ENCODE measurements at places on chromosomes 1 and 21. TPM values are rescaled to one million over a fixed set of nuclear protein-coding genes. Genes with fewer than 3 reads are reported as not detected.

DNA sequence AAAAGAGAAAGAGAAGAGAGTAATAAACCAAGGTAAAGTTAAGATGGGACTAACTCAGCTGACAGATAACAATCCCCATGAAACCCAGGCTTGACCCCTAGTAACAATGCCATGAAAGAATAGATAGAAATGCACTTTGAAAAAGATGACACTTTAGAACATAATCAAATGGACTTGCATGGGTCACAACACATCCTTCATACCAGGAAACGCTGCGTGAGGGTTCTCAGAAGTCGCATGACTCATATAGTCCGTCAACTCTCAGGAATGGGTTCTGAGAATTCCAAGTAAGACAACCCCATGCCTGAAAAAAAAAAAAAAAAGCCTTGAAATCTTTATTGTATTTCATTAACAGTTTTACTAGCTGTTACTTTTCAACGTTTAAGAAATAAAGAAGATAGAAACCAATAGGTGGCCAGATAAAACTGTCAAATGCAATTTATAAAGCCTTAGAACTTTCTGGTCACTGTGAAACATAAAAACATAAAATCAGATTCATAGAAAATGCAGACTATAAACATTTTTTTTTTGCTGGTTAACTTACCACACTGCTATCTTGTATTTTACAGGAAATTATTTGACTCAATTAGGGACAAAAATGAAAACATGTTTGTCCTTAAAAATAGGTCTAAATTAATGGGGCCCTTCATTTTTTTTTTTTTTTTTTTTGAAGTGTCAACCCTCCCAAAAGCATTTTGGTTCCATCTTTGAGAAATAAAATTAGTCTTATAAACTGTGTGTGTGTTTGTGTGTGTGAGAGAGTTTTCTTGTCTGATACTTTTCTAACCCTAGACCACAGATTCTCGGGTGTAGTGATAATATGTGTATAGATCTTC is 202.1 kb downstream of the NCAM2 start:
- DNase-seq: peak; percentile 81

GRCh38 chr1:74731399-74732052 is 1.3 kb downstream of the CRYZ start:
- no peak for DNase-seq

The HSPB7 gene
- not detected for total RNA-seq

DNA sequence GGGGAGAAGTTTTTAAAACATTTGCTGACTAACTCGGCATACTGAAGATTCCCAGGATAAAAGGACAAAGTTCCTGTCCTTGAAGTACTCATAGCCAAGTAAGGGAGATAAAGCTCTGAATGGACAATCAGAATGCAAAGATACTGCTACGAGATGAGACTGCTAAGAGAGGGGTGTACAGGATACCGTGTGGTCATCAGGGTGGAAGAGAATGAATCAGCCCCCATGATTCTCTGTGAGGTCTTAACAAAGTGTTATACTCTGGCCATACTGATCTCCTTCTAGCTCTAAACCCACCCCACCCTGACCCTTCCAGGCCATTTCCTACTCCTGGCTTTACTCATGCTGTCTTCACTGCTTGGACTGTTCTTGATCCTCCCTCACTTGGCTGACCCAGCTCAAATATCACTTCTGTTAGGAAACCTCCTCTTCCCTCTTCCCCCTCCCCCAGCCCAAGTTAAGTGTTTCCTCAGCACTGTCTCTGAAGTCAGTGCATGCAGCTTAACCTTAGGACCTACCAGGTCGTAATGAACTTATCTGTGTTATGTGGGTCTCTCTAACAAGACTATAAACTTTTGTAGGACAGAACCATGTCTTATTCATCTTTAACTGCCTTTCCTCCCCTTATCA is 15.8 kb upstream of the MAGOH start:
- no peak for DNase-seq

The PDC gene
- total RNA-seq: not detected

GRCh38 chr1:47898133-47898845 is 98.9 kb downstream of the TRABD2B start:
- DNase-seq: no peak

DNA sequence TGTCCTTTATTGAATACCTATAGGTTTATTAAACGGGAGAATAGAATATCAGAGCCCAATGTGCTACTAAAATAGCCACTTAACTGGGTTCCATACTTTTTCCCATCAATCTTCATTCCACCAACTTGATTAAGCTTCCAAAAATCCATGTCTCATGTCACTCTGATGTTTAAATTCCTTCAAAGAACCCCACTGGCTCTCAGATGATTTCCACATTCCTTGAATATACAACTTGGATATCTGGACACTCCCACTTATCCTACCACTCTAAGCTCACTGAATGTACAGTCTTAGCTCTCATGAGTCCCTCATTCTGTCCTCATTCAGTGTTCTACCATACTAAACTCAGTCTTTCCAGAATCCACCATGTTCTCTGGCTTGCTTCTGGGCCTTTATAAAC is 21.1 kb downstream of the COL11A1 start:
- no peak for DNase-seq

DNA sequence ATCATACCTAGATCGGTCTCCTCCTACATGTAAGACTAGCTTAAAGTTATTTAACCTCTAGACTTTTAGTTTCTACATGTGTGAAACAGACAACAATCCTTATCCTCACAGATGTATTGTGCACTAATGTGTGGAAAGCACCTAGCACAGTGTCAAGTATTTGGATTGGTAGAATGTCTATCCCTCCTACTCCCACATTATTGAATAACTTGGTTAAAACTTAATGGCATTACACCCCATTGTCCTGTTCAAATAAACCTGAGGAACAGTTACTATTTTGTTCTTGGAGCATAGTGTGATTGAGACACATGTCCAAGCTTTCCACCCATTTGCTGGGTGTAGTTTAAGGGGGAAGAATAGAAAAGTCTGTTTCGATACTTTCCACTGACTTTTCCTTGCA is 208.8 kb upstream of the JUN start:
- DNase-seq: no peak

DNA sequence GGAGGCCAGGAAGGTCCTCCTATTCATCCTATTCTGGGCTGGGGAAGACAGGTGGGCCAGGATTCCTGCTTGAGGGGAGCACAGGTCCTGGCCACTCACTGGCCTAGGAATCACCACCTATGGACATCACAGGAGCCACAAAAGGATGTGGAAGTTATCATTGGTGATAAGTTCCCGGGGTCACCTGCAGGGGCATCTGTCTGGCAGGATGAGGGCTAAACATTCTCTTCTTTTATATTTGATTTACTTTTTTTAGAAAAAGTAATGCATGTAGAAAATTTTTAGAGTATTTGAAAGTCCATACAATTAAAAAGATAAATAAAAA is 33.2 kb upstream of the KIAA0040 start:
- no peak for DNase-seq

GRCh38 chr1:198584163-198584562 is 43.7 kb upstream of the ATP6V1G3 start:
- DNase-seq: no peak

The ZSWIM5 gene
- 0.12 TPM for total RNA-seq

DNA sequence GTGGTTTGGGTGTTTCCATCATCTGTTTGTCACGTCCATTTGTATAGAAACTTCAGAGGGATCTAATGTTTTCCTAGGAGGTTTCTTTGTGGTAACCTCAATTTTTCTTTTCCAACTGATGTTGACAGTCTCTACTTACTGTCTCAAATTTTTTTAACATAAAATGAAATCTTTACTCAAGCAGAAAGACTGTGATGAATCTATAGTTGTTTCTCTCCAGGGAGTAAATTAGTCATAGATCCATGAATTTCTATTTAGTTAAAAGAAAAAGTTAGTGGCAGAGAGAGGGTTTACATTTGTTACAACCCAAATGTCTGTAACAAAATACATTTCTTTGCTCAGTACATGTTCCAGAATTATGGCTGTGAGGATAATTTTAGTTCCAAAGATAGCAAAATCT is 161.6 kb downstream of the DISP1 start:
- no peak for DNase-seq

The UBQLN4 gene
- total RNA-seq: 65.0 TPM

DNA sequence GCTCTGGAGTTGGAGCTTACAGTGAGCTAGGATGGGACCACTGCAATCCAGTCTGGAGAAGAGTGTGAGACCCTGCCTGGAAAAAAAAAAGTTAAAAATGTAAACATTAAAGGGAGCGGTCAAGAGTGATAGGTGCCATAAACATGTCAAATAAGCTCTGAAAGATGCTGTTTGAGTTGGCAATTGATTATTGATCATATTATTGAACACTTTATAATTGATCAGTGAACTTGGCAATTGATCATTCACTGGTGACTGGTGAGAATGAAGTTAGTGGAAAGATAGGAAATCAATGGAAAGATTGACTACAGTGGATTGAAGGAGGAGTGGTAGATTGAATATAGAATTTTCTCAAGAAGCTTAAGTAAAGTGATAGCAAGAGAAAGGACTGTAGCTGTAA is 64.3 kb upstream of the MPC2 start:
- DNase-seq: no peak

The NID1 gene
- total RNA-seq: 0.61 TPM

The S100A7 gene
- not detected for total RNA-seq

The GRHL3 gene
- not detected for total RNA-seq

GRCh38 chr1:58778385-58779000 is 5.4 kb downstream of the JUN start:
- DNase-seq: no peak

The UTS2 gene
- total RNA-seq: not detected

The NPHS2 gene
- total RNA-seq: not detected

- no peak for DNase-seq
Observed at GRCh38 chr1:247401310-247402119, 14.5 kb upstream of the NLRP3 start.

The FMO4 gene
- total RNA-seq: 1.8 TPM

The OR2L2 gene
- 0.07 TPM for total RNA-seq

The PRELP gene
- not detected for total RNA-seq

GRCh38 chr1:70945251-70945650 is 102.4 kb downstream of the PTGER3 start:
- no peak for DNase-seq

GRCh38 chr1:184028854-184029623 is 8.5 kb downstream of the COLGALT2 start:
- DNase-seq: no peak

GRCh38 chr1:42206164-42206563 is 41.6 kb upstream of the GUCA2A start:
- no peak for DNase-seq

DNA sequence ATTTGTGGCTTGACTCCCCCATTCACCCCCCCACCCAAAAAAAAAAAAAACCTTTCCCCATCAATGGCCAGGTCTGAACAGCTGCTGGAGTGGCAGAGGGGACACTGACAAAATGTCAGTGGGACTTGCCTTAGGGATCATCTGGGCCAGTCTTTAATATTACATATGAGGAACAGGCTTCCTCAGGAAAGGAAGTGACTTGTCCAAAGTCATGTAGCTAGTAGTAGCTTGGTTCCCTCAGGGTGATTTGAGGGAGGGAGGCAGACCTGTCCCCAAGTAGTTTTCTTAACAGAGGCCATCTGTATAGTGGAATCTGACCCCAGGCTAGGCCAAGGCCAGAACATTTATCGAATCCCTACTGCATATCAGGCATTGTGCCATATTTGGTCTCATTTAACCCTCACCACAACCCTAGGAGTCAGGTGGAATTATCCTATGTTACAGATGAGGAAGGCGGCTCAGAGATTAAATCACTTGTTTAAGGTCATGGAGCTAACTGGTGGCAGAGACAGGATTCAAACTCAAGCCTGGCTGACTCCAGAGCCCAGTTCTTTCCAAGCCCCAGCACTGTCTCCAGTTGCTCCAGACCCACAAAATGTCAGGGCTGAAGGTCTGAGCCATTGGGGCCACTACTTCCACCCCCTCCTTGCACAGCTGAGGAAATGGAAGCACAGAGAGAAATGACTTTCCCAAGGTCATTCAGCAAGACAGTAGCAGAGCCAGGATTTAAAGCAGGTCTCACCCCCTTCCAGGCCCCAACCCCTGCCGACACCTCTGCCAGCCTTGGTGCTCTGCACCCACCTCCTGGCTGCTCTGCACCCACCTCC is 10.4 kb downstream of the ZBTB7B start:
- DNase-seq: no peak

The TP73 gene
- 1.3 TPM for total RNA-seq

The MYBPH gene
- not detected for total RNA-seq

DNA sequence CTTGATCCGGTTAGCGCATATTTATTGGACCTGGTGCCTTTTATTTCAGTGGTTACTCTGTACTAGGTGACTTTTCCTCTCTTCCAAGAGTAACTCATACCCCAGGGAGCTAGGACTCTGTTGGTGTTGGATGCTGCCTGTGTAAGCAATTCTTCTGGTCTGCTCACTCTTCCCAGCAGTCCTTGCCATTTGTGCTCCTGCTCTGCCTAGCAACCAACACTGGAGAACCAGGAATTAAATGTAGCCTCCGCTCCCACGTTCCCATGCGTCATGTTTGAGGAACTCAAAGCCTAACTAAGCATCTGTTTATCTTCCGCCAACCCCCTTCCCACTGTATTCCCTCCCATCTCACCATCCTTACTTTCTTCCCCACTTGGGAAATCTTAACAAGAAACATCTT is 65.7 kb upstream of the RAVER2 start:
- DNase-seq: no peak

DNA sequence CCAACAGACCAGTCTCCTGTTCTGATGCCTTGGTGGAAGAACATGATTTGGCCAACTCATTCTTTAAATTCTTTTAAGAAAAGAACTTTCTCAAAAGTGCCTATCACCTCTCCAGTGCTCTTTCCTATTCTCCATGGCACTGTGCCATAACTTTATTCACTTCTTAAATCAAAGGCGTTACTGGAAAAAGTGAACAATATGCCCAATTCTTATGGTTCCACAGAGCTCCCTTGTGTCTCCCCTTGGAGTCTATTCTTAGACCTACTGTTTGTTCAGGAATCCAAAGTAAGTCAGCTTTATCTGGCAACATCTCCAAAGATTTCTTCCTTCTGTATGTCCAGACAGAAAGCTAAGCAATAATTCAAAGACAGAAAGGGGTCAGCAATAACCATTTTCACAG is 111.9 kb upstream of the MAGI3 start:
- no peak for DNase-seq

The SPRR2F gene
- not detected for total RNA-seq

- DNase-seq: no peak
Observed at GRCh38 chr1:109474697-109475096, 8.4 kb downstream of the SYPL2 start.

GRCh38 chr1:110433803-110434202 is 17.1 kb upstream of the PROK1 start:
- no peak for DNase-seq

DNA sequence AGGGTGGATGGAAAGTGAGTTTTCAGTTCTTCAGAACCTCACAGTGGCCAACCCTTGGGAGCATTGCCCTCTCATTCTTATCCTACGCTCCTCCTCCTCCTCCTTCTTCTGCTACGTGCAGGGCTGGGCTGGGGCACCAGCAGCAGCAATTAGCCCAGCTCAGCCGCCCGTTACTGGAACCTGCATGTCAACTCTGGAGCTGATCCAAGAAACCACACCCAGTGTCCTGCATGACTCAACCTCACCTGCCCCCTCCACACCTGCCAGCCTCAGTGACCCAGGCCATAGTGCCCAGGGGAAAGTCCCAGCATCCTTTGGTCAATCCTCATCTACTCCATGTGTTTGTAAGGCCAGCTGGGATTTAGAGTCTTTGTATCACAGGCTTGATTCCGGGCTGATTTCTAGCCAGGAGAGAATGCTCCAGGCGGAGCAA is 12.6 kb downstream of the ELF3 start:
- no peak for DNase-seq

The VN1R5 gene
- not detected for total RNA-seq

The EBNA1BP2 gene
- total RNA-seq: 135 TPM

GRCh38 chr21:45421846-45422775 is 17.1 kb downstream of the COL18A1 start:
- no peak for DNase-seq

- no peak for DNase-seq
Observed at GRCh38 chr21:21806711-21807597, 808.7 kb downstream of the NCAM2 start.

Data from activated CD4-positive, alpha-beta T cell treated with anti-CD3 and anti-CD28 coated beads, Interleukin-2, amount 10 ng/mL, durations not matched to agents 24 days and 14 days (primary cell).